ENCODE measurements at places on chromosomes 3 and 15.

DNA sequence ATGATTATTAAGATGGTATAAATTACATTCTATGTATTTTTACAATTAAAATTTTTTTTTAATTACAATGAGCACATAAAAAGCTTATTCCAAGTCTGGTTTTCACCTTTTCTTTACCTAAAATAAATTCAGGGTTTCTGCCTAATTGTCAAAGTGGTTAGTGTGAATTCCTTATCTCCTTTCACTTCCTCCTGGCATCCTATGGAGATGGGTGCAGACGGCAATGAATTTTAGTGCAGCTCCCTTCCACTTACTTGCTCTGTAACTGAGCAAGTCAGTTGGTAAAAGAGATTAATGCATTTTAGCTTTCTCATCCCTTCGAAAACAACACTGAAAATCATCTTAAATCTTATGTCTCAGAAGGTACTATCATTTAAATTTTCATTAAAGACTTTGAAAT is 13.1 kb downstream of the HDGFL3 start:
- no peak for DNase-seq

DNA sequence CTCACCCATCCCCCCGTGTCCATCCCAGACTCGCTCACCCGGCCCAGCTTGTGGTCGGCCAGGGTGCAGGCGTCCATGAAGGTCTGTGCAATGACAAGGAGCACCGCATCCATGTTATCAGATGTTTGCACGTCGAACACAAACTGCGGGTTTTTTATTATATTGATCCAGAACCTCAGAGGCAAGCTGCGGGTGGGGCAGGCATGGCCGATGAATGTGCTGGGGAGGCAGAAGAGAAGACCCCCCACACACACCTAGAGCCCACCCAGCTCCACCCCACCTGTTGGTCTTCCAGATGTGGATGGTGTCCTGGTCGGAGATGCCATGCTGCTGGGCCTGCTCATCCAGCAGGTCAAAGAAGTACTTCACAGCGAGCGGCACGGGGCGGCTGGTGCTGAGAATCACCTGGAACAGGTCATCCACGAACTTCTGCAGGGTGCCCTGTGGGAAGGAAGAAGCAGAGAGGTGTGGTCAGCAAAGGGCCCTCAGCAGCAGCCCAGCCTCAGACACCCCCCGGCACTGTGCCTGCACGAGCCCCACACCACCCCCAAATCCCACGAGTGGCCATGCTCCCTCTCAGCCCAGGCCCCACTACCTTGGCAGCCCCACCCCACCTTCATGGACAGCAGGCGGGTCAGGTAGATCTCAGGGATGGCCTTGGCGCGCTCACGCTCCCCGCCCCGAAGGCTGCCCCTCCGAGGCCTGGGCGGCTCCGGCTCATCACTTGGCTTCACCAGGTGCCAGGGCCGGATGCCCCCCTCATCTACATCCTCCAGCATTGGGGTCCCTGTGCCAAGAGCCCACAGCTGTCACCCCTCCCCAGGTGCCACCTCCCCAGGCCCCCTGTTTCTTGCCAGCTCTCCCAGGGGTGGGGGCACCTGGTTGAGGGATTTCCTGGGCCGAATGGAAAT is 20.3 kb downstream of the PLXNB1 start:
- DNase-seq: no peak

GRCh38 chr3:29261119-29261518 is 19.8 kb upstream of the RBMS3 start:
- DNase-seq: no peak

DNA sequence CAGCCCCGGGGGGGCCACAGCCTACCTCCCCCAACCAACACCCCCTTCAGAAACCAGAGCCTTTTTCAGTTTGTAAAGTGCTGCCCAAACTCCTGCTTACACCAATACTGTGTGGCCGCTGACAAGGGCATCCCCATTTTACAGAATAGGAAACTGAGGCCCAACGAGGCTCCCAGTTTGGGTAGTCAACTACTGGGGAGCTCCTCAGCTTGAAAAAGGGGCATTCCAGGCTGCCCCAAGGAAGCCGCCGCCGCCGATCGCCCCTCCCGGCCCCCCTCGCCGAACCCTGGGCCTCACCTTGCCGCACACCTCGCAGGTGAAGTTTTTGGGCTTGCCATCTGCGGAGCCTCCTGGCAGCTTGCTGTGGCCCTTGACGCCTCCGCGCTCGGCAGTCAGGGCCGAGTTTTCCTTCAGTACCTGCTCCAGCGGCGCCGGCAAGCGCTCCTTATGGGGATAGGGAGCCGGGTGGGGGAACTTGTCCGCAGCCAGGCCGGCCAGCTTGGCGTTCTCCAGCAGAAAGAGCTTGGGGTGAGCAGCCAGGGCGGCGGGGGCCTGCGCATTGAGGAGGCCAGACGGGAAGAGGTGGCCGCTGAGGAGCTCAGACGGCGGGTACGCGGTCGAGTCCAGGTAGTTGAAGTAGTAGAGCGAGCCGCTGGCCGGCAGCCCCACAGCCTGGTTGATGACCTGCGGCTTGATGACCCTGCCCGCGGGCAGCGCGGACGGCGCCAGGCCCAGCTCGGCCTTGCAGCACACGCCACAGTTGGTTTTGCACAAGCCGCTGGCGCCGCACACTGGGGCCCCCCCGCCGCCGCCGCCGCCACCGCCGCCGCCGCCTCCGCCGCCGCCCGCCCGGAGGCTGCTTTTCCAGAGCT is 1.4 kb downstream of the FEZF2 start:
- DNase-seq: no peak

DNA sequence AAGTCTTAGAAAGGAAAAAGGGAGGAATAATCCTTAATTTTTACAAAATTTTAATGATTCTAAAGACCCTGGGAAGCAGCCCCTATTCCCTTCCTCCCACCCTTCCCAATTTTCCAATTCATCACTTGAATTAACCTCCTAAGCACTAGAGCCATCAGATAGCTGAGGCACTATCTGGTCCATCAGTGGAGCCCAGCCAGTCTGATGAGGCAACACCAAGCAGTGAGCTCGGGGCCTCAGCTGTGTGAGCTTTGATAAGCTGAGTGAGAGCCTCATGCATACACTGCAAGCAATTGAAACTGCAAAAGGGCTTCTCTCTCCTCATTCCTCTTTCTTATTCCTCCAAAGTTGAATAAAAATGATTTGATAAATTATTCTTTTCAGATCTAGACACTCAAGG is 31.9 kb downstream of the TUSC7 start:
- DNase-seq: no peak

DNA sequence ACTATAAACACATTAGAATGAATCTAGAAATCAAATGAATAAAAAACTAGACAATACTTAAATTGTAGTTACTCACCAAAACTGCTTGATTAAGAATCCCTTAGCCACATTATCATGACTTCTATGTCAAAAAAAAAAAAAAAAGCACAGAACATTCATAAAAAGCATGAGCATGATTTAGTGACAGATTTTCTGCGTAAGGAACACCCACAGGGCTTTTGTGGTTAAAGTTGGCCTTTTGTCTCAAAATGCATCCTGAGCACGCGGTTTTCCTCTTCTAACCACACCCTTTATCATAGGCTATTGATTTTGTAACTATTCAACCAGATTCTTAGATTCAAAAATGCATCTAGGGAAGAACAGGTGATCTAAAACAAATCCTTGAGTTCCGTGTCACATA is 334.0 kb upstream of the NR2F2 start:
- DNase-seq: no peak

Data from activated T-cell treated with anti-CD3 and anti-CD28 coated beads for 1 hour (primary cell).